ENCODE measurements at places on chromosomes 6 and 20. TPM values are rescaled to one million over a fixed set of nuclear protein-coding genes. Genes with fewer than 3 reads are reported as not detected.

DAAM2 gene
- 61.9 TPM for total RNA-seq

DEFB115 gene
- total RNA-seq = not detected

HLA-A gene
- 405 TPM for total RNA-seq

SLC32A1 gene
- total RNA-seq = not detected

PHACTR2 gene
- total RNA-seq = 141 TPM

AVP gene
- not detected for total RNA-seq

Measured in sciatic nerve (tissue), 2 donors.